ENCODE measurements at places on chromosomes 3 and 15.

- no peak for DNase-seq
Observed at GRCh38 chr3:17372362-17373210, 369.8 kb downstream of the TBC1D5 start.

DNA sequence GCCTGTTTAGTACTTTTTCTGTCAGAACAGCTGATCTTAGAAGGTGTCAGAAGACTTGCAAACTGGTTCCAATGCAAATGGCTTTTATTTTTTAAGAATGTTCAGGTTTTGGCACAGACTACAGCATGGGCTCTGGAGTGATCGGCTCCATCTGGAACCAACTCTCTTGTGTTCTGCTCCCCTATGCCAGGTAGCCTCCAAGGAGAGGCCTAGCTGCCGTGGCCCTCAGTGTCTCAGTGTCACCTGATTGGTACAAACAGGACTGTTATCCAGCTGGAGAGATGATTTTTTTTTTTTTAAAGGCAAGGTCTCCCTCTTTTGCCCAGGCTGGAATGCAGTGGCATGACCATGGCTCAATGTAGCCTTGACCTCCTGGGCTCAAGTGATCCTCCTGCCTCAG lies 183.1 kb downstream of the SV2B start:
- no peak for DNase-seq

DNA sequence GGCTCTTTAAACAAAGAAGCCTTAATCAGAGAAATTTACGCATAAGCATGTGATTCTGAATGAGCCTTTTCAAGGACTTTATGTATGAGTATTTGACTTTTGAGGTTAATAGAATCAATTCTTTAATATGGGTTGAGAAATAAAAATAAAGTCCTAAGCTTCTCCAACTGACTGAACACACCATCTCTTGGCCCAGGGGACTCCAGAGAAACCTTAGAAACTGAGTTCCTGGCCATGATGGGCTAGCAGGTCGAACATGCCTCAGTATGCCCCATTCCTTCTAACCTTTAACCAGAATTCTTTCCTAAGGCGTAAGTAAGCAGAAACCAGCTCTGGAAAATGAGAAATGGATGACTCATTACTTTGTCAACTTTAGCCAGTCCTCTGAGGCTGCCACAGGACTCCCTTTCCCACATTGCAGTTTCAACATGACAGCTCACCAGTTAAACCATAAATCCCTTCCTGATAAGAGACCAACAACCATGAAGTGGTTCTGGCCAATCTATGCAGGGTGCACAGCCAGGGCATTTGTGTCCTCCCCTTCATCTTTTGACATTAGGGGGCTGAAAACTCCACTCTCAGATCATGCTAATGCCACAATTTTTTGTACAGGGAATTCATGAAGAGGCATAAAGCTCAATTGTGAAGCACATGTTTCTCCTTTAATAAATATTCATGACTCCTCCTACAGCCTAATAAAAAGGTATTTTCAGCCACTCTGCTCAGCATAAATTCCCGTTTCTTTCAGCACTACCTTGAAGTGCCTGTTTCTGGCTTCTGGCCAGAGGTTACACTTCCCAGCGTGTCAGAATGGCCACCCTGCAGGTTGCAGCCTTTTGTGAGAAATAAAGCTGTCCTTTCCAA lies 33.3 kb downstream of the TM4SF18 start:
- DNase-seq = no peak

- DNase-seq = no peak
Observed at GRCh38 chr15:58793862-58794261, 22.8 kb downstream of the MINDY2 start.

GRCh38 chr3:191958980-191959671 lies 498.2 kb downstream of the PYDC2 start:
- DNase-seq = no peak

- DNase-seq = no peak
Observed at GRCh38 chr15:70199540-70200410, 102.1 kb upstream of the TLE3 start.

DNA sequence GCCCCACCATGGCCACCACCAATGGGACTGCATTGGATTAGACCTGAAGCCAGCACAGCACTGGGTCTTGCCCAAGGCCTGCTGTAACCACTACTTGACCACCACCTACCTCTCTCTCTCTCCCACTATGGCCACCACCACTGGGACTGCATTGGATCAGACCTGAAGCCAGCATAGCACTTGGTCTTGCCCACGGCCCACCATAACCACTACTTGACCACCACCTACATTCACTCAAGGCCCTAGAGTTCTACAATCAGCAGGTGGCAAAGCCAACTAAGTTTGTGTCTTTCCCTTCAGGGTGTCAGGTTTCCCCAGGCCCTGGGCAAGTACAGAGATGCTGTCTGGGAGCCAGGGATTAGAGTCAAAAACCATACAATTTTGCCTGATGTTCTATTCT lies 57.6 kb downstream of the ESYT3 start:
- DNase-seq = no peak

All from stimulated activated naive CD8-positive, alpha-beta T cell treated with anti-CD3 and anti-CD28 coated beads, Interleukin-15, amount 100 ng/mL, for 72 hours (primary cell).